Activated CD4-positive, alpha-beta T cell treated with anti-CD3 and anti-CD28 coated beads for 1 hour (primary cell): ENCODE measurements at places on chromosomes 3 and 15.

DNA sequence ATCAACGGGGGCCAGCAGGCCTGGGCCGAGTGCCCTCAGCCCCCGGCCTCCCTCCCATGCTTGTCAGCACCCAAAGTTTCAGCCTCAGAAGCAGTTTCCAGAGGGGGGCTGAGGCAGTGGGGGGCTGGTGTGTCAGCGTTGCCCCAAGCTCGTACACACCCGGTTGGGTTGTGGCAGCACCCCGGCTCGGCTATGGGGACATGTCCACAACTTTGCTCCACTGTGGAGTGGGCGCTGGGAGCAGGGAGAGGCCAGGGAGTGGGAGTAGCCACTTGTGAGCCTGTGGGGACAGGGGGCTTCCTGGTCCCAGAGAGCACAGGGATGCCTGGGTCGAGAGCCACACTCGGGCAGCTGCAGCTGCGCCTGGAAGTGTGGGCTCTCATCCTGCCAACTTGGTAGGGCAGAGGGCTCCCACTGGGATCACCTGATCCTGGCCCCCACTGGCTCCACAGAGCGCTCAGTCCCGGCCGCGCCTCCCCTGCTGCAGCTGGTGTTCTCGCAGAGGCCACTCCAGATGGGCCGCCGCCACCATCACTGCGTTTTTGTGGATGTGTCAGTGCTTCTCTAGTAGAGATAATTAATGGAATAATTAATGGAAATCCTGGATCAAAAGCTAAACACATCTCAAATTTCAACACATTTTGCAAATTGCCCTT lies 75.1 kb downstream of the NR1D2 start:
- DNase-seq: no peak

GRCh38 chr3:40580494-40581091 lies 55.8 kb downstream of the ZNF621 start:
- DNase-seq: peak; percentile 40

DNA sequence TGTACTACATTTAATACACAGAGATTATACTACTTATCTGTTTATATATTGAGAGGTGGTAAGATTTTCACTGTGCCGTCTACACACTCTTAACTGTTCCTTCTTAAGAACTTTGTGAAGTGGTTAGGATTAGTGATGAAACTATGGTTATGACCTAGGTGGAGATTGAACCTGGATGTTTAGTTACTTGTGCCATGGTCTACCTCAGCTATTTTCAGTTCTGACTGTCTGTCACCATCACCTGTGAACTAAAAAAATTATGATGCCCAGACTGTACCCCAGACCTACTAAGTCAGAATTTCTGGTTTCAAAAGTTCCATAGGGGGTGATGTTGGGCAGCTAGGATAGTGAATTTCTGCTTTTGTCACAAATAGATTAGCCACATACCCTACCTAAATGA lies 6.4 kb downstream of the RASA2 start:
- no peak for DNase-seq

DNA sequence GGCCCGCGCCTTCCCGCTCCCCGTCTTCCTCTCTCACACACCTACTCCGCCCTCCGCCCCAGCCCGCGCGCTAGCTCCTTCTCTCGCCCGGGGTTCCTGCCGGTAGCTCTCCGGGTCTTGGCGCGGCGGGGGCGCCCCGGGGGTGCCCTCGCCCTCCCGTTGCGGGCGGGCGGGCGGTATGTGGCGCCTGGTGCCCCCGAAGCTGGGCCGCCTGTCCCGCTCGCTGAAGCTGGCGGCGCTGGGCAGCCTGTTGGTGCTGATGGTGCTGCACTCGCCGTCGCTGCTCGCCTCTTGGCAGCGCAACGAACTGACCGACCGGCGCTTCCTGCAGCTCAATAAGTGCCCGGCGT lies 507 bp downstream of the DIPK2A start:
- DNase-seq: no peak

DNA sequence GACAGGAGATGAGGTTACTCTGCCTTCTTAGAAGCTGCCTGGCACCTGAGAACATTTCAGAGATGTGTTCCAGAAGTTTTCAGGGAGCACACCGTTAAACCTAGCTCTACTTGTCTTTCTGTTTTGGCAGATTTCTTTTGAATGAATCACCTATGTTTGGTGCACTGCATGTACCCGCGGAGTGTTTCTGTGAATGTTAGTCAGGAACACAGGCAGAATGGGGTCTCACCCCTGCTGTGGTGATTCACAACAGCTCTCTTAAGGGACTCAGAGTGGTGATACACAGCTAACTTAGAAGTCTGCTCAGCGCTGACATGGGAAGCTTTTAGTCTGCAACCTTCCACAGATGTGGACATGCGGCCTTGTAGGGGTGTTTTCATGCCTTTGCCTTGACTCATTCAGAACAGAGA lies 24.0 kb downstream of the TSEN2 start:
- DNase-seq: no peak

DNA sequence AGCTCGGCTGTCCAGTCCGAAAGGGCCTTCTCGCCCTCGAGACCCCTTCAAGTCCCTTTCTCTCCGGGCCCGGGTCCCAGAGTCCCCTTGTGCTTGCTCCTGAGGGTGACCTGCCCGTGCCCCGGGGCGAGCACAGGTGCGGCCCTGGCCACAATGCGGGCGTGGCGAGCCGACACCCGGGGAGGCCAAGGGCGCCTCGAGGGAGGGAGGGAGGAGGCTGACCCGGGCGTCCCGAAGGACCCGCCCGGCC lies 810 bp upstream of the MEF2A start:
- no peak for DNase-seq

GRCh38 chr3:10447527-10448260 lies 57.7 kb downstream of the ATP2B2 start:
- no peak for DNase-seq

- no peak for DNase-seq
Observed at GRCh38 chr15:74727727-74728126, 2.4 kb upstream of the CYP1A1 start.

DNA sequence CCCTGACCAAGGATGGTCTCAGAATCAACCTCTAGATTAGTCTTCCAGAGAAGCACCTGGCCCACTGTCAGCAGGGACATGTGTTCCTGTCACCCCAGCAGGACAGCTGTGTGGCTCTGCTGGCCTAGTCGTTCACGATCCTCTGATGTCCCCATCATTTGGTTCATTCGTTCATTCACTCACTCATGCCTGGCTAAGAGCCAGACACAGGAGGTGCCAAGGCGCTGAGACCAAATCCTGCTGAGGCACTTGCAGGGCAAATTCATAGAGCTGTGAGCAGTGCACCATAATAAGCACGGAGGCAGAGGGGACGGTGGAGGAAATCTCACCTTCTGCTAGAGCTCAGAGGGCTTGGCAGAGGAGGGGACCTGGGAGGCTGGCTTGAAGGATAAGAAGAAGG lies 49.9 kb upstream of the FGD5 start:
- no peak for DNase-seq

DNA sequence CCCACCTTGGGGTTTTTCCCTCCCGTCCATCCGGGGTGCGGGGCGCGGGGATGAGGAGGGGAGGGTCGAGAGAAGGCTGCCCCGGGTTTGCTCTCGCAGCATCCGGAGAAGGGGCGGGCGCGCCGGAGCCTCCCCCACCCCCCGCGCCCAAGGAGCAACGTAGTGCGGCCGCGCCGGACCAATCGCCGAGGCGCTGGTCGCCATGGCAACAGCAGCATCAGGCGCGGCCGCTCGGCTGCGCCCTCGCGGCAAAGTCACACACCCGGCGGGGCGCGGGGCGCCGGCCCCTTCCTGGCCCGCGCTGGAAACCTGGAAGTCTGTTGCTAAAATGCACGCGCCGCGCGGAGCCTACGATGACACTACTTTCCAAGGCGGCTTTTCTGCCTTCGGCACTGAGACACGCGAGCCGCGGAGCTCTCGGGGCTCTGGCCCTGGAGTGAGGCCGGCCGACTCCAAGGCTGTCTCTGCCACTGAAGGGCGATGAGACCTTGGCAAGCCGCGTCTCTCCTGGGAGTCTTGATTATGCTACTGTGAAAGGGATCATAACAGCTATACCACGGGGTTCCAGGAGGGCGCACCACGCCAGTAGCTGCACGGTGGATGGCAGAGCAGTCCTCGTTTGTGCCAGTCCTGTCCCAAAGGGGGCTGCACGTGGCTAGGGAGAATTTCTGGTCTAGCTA lies at the start of gene IQSEC1:
TSS of gene IQSEC1 (minus strand) at position 104 of the 680 bp plus-strand sequence. CDS start 415 bp downstream, outside the sequence.
- DNase-seq: peak; percentile 52

GRCh38 chr3:190042558-190042957 lies 78.1 kb downstream of the P3H2 start:
- no peak for DNase-seq

- DNase-seq: no peak
Observed at GRCh38 chr3:50380405-50381085, 21.2 kb upstream of the TMEM115 start.

GRCh38 chr3:8507496-8507895 lies 5.9 kb downstream of the LMCD1 start:
- no peak for DNase-seq

- DNase-seq: no peak
Observed at GRCh38 chr3:50323092-50323600, 601 bp upstream of the HYAL2 start.

GRCh38 chr3:14678015-14678503 lies 3.1 kb downstream of the C3orf20 start:
- no peak for DNase-seq

- DNase-seq: no peak
Observed at GRCh38 chr3:133413161-133414020, 13.5 kb downstream of the BFSP2 start.

GRCh38 chr3:186849374-186849975 lies 7.0 kb downstream of the ADIPOQ start:
- no peak for DNase-seq

DNA sequence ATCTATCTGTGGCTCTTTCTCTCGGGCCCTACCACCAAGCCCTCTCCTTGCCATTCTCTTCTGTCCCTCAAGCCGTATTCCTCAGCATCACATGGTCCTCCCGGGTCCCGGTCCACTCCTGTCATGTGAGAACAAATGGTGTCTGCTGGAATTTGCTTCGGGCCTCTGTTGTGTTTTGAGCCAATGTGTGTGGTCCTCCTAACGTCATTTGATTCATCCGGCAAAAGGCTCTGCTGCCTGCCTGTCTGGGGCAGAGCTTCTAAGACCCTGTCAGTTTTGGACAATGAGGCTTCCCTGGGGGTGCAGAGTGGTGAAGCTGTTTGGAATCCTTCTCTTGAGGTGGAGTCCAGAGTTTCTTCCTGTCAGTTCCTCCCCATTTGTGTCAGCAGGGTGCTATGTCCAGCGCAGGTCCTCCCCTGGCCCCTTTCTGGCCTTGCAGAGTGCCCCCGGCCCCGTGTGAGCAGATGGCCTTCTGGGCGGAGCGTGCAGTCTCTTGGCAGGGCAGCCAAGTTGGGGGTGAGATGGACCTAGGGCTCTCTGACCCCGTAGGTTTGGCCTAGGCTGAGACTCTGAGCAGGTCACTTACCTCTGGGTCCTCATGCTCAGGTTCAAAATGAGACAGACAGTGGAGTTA lies 93.6 kb downstream of the APBA2 start:
- no peak for DNase-seq

GRCh38 chr3:34015204-34016142 lies 217.0 kb downstream of the PDCD6IP start:
- DNase-seq: no peak

DNA sequence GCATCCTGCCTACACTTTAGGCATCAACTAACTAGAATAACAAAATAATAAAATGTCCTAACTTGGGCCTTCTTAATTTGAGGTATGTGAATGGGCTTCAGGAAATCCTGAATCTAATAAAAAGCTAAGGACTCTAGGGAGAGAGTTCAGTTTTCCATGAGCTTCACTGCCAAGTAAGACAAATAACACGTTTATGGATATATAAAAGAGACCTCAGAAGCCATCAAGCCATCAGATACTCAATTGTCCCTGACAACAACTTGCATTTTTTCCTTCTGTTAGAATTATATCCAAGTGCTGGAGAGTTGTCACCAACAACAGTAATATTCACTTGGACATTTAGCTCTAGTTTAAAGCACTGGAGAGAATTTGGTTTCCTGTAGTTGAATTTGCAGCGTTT lies 102.4 kb upstream of the IGSF10 start:
- DNase-seq: no peak

DNA sequence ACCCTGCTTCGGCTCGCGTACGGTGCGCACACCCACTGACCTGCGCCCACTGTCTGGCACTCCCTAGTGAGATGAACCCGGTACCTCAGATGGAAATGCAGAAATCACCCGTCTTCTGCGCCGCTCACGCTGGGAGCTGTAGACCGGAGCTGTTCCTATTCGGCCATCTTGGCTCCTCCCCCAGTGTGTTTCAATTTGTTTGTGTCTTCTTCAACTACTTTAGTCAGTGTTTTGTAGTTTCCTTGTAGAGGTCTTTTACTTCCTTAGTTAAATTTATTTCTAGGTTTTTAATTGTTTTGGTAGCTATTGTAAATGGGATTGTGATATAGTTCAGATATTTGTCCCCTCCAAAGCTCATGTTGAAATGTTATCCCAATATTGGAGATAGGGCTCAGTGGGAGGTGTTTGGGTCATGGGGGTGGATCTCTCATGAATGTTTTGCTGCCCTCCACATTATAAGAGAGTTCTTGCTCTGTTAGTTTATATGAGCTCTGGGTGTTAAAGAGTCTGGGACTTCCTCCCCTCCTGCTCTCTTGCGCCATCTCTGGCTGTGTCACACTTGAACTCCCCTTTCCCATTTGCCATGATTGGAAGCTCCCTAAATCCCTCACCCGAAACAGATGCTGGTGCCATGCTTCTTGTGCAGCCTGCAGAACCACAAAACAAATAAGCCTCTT lies 304.4 kb downstream of the DOCK3 start:
- DNase-seq: no peak

DNA sequence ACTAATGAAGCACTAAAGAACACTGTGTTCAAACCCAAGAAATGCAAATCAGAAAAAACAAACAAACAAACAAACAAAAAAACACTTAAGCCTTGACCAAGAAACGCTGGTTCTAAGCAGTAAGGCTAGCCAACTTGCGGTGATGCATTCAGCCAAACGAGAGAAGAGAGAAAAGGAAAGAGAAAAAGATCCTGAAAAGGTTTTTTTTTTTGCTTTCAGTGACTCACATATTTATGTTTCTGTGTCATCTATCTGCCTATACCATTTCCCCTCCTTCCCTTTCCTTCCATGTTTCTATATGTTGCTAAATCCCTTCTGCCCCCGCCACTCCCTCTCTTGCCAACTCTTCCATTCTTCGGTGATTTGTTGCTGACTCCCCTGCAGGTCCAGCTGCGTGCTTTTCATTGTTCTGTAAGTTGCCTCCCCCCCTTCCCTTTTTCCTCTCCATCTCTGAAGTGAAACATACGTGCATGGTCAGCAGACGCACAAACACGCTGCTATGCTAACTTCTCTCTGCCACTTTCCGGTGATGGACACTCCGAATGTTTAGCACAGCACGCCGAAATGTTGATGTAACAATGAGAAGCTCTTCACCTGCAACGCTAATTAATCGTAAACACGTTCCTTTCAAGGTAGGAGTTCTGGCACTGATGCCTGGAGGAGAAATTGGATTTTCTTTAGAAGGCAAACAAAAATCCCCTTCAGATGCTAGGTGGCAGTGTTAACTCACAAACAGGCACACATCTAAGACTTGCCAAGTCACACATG lies 154.4 kb downstream of the TUSC7 start:
- no peak for DNase-seq

- no peak for DNase-seq
Observed at GRCh38 chr3:32978331-32978730, 26.9 kb downstream of the CCR4 start.

DNA sequence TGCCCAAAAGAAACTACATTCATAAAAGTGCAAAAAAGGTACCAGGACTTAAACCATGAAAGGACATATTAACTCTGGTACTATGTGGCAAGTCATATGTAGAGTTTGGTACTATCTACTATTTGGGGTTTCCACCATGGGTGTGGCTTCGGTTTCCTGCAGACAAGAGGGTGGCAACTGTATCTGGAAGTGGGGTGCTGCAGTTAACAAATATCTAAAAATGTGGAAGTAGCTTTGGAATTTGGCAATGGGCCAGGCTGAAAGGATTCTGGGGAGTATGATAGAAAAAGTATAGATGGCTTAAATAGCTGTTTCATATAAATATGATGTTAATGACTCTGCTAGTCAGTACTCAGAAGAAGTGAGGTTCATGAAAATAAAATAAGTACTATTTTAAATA lies 44.0 kb downstream of the PLSCR2 start:
- no peak for DNase-seq
